Aorta (tissue), 5 donors: ENCODE measurements at places on chromosomes 16 and 17. TPM values are rescaled to one million over a fixed set of nuclear protein-coding genes. Genes with fewer than 3 reads are reported as not detected.

- H3K4me3 ChIP-seq: no peak overlapping the region
- DNase-seq: no peak
- H3K4me1 ChIP-seq: no peaks in the 10 kb centered on the region
- H3K36me3 ChIP-seq: no peaks in the 10 kb centered on the region
Measured at GRCh38 chr17:27558341-27558740, 72.6 kb upstream of the LGALS9 start.

DNA sequence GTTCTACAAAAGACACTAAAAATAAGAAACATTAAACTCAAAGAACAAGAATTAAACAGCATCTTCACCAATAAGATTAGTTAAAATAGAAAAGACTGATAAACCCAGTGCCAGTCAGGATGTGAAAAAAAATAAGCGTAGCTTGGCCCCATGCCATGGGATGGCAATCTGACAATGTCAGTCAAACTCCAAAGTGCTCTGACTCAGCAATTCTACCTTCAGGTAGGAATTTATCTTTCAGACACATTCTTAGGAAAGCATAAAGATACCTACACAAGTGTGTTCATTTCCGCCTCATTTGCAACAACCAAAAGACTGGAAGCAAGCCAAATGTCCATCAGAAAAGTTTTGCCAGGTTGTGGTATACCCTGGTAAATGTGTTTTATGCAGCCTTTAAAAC is 9.1 kb upstream of the MPO start:
- no peak overlapping the region for H3K27ac ChIP-seq
- no peaks in the 10 kb centered on the region for H3K27me3 ChIP-seq
- H3K36me3 ChIP-seq: no peaks in the 10 kb centered on the region
- DNase-seq: no peak
- H3K4me3 ChIP-seq: no peak overlapping the region

GRCh38 chr17:1590029-1590746 is 27.6 kb upstream of the PITPNA start:
- peak; percentile 90 for DNase-seq
- H3K4me1 ChIP-seq: no peaks in the 10 kb centered on the region
- H3K27me3 ChIP-seq: no peaks in the 10 kb centered on the region

GRCh38 chr17:4901108-4901647 is 1.7 kb downstream of the CHRNE start:
- H3K4me1 ChIP-seq: no peaks in the 10 kb centered on the region
- H3K4me3 ChIP-seq: no peak overlapping the region
- H3K27me3 ChIP-seq: no peaks in the 10 kb centered on the region

The OTOP3 gene
- total RNA-seq: not detected

The GUCY2D gene
- not detected for total RNA-seq

GRCh38 chr17:48626245-48627117 is at the start of gene HOXB9:
Gene HOXB9 (minus strand): TSS chr17:48626358. CDS start chr17:48626269, 89 bp downstream.
- H3K4me1 ChIP-seq: no peaks in the 10 kb centered on the region
- peak within 1 kb of the TSS; percentile 11 for H3K4me3 ChIP-seq

GRCh38 chr16:19804538-19805323 is 79.9 kb downstream of the GPRC5B start:
- H3K36me3 ChIP-seq: no peaks in the 10 kb centered on the region
- H3K27me3 ChIP-seq: no peaks in the 10 kb centered on the region
- DNase-seq: no peak
- H3K27ac ChIP-seq: no peak overlapping the region
- no peak overlapping the region for H3K4me3 ChIP-seq

DNA sequence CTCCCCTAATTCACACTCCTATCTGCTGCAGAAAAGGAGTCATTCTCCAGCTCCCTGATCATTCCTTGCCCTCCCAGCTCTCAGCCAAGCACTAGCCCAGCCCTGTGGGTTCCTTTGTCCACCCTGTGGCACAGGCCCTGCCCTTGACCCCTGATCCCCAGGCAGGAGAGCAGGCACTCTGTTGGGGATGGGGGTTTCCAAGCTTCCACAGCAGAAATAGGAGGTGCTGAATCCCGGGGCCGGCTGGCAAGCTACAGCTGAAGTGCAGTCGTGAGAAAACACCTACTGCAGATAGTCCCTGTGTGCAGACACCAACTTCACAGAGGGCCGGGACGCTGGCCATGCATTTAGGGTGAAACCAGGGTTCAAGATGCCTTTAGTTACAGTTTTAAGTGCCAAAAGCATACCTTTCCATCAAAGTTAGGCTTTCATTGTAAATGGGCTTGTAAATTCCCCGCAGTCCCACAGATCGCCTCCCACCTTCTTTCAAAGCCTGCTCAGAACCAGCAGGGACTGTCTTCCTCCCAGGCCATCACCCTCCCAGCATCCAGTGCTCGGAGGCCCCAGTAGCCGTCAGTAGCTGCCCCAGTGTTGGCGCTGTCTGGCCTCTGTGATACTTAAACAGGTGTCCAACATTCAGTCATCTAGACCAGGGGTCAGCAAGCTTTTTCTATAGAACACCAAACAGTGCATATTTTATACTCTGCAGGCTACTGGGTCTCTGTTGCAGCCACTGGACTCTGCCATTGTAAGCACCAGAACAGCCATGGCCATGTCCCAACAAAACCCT is 10.6 kb downstream of the CPSF4L start:
- H3K27ac ChIP-seq: no peak overlapping the region
- no peaks in the 10 kb centered on the region for H3K27me3 ChIP-seq
- H3K4me1 ChIP-seq: no peaks in the 10 kb centered on the region
- H3K36me3 ChIP-seq: no peaks in the 10 kb centered on the region

GRCh38 chr16:75266738-75267630 is 15.6 kb upstream of the BCAR1 start:
- peaks cover 2% of the 10 kb centered on the region for H3K4me1 ChIP-seq
- H3K27me3 ChIP-seq: no peaks in the 10 kb centered on the region
- no peak overlapping the region for H3K27ac ChIP-seq
- no peak for DNase-seq
- H3K4me3 ChIP-seq: no peak overlapping the region
- no peaks in the 10 kb centered on the region for H3K36me3 ChIP-seq

DNA sequence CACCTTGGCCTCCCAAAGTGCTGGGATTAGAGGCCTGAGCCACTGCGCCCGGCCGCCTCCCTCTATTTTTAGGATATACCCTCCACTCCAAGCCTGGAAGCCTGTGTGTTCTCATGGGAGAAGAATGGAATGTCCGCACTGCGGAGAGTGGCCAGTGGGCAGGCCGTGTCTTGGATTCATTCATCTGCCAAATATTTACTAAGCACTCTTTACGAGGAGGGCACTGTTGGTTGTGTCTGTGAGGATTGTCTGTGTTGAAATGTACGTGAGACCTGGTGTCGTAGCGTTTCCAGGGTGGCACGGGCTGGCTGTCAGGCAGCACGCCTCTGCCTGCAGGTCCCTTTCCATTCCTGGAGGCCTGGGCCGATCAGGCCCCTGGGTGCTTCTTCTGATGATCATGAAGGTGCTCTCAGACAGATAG is 19.2 kb downstream of the PGS1 start:
- peak; percentile 86 for DNase-seq
- peaks cover 2% of the 10 kb centered on the region for H3K4me1 ChIP-seq
- no peaks in the 10 kb centered on the region for H3K36me3 ChIP-seq
- H3K27ac ChIP-seq: peak overlapping the region; percentile 96
- H3K27me3 ChIP-seq: no peaks in the 10 kb centered on the region
- no peak overlapping the region for H3K4me3 ChIP-seq

The SYT17 gene
- 4.3 TPM for total RNA-seq

- peak overlapping the region; percentile 39 for H3K4me3 ChIP-seq
- no peaks in the 10 kb centered on the region for H3K27me3 ChIP-seq
- H3K27ac ChIP-seq: no peak overlapping the region
Measured at GRCh38 chr17:82023447-82024241, 539 bp downstream of the LRRC45 start.

The TBC1D3E gene
- total RNA-seq: not detected

GRCh38 chr16:65672960-65673359 is 551.1 kb upstream of the CDH11 start:
- H3K4me3 ChIP-seq: no peak overlapping the region
- no peaks in the 10 kb centered on the region for H3K27me3 ChIP-seq
- H3K36me3 ChIP-seq: no peaks in the 10 kb centered on the region
- H3K27ac ChIP-seq: no peak overlapping the region
- DNase-seq: no peak

DNA sequence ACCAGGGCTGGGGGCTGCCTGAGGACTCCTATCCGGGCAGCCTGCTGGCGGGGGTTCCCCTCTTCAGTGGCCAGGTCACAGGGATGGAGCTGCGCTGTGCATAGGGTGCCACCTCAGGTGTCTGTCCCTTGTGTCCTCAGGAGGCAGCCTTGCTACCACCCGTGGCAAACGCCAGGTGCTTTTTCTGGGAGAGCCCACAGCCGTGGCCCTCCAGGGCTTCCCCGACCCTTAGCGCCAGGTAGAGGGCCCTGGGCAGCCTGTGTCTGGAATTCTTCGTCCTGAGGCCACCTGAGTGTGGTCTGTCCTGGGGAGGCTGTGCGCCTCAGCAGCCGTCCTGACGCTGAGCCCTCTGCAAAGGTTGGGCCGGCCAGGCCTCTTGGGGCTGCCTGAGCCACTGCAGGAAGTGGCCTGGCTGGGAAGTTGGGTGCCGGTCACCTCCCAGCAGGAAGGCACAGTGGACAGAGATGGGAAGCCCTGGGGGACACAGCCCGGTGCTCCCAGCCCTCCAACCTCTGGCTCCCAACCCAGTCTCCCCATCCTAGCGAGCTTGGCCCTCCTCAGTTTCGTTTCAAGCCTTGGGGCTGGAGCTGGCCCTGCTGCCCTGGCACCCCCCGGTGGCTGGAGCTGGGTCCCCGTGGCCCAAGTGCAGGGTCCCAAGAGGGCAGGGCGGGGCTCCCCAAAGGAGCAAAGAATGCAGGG is 7.6 kb upstream of the BAIAP3 start:
- no peak overlapping the region for H3K4me3 ChIP-seq
- DNase-seq: no peak
- peaks cover 3% of the 10 kb centered on the region for H3K36me3 ChIP-seq
- H3K27ac ChIP-seq: no peak overlapping the region
- no peaks in the 10 kb centered on the region for H3K27me3 ChIP-seq

DNA sequence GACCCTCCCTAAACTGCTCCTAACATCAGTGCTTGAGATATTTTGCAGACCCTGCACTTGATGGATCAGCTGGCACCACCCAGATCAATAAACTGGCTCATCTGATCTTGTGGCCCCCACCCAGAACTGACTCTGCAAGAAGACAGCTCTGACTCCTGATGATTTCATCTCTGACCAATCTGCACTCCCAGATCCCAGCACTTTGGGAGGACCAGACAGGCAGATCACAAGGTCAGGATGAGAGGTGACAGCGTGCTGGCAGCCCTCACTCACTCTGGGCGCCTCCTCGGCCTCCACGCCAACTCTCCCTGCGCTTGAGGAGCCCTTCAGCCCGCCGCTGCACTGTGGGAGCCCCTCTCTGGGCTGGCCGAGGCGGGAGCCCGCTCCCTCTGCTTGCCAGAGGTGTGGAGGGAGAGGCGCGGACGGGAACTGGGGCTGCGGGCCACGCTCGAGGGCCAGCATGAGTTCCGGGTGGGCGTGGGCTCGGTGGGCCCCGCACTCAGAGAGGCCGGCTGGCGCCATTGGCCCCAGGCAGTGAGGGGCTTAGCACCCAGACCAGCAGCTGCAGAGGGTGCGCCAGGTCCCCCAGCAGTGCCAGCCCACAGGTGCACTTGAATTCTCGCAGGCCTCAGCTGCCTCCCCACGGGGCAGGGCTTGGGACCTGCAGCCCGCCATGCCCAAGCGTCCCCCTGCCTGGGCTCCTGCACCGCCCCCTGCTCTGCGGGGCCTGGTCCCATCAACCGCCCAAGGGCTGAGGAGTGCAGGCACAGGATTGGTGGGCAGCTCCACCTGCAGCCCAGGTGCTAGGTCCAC is 2.4 kb upstream of the C16orf54 start:
- no peak for DNase-seq
- H3K4me3 ChIP-seq: no peak overlapping the region
- H3K27ac ChIP-seq: no peak overlapping the region
- H3K27me3 ChIP-seq: no peaks in the 10 kb centered on the region
- H3K36me3 ChIP-seq: no peaks in the 10 kb centered on the region

GRCh38 chr17:279776-280175 is 72.8 kb downstream of the RPH3AL start:
- no peak overlapping the region for H3K27ac ChIP-seq
- H3K27me3 ChIP-seq: no peaks in the 10 kb centered on the region
- no peaks in the 10 kb centered on the region for H3K36me3 ChIP-seq
- peak; percentile 4 for DNase-seq
- no peak overlapping the region for H3K4me3 ChIP-seq

DNA sequence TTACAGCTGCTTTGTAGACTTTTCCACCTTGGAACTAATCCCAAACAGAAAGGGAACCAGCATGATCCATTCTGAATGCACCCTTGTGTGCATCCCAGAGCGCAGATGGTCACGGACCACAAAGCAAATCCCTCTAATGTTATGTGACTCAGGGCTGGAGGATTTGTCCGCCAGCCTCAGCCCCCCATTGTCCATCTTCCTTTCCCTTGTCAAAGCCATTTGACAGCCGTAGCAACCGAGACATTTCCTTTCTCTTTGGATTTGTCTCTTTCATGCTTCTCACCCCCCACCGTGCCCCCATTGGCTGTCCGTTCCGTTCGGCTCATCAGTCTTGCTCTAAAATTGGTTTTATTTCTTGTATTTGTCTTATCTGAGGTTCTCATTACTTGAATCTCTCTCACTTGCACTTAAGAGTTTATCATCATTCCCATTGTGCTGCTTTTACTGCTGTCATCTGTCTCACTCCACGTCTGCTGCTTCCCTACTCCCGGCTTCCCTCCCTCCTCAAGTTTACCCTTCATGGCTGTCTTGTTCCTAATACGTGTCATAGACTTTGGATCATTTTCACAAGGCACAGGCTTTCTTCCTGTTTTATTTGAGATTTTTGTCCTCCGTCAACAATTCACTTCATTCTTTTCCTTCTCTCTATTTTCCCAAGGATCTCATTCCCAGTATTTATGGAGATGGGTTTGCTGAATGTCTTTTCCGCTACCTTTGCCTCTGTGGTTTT is 163.4 kb upstream of the ERCC4 start:
- no peak for DNase-seq
- H3K27me3 ChIP-seq: no peaks in the 10 kb centered on the region
- H3K36me3 ChIP-seq: no peaks in the 10 kb centered on the region
- no peak overlapping the region for H3K4me3 ChIP-seq

DNA sequence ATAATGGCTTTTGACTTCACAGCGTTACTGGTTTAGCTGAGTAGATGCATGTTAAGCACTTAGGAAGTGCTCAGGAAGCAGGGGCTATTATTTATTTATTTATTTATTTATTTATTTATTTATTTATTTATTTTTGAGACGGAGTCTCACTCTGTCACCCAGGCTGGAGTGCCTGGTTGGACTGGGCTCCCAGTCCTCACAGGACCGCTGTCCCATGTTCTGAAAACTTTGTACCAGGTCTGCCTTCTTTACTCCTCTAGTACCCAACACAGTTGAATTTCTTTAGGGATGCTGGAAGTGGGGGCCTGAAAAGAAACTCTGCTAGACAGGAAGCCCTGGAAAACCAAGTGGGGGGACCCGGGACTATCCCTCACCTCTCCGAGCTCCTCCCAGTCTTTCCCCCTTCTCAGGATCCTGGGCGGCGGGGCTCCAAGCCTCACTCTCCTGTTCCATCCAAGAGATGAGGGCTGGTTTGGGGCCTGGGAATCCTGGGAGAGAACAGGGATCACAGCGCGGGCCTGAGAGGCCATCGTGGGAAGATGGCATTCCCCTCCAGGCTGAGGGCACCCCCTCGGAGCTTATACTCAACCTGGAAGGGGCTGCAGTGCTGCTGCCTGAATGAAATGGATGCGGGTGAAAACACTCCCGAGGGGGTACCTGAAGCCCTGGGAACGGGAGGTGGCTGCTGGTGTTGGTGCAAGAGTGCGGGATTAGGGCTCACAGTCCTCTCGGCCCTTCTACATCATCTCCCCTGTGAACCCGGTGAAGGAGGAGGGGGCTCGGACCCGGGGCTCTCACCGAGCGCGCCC is 674 bp downstream of the ZNF688 start:
- H3K4me1 ChIP-seq: no peaks in the 10 kb centered on the region
- DNase-seq: peak; percentile 55
- no peaks in the 10 kb centered on the region for H3K36me3 ChIP-seq
- peak overlapping the region; percentile 73 for H3K27ac ChIP-seq
- H3K27me3 ChIP-seq: no peaks in the 10 kb centered on the region
- H3K4me3 ChIP-seq: peak overlapping the region; percentile 16

- no peak overlapping the region for H3K4me3 ChIP-seq
Measured at GRCh38 chr17:16044487-16044886, 44.9 kb downstream of the TTC19 start.

The SOX15 gene
- total RNA-seq: 1.1 TPM
